ENCODE measurements at places on chromosomes 7 and 10.

GRCh38 chr10:18209241-18209640, 69.0 kb downstream of the CACNB2 start:
- DNase-seq = no peak

DNA sequence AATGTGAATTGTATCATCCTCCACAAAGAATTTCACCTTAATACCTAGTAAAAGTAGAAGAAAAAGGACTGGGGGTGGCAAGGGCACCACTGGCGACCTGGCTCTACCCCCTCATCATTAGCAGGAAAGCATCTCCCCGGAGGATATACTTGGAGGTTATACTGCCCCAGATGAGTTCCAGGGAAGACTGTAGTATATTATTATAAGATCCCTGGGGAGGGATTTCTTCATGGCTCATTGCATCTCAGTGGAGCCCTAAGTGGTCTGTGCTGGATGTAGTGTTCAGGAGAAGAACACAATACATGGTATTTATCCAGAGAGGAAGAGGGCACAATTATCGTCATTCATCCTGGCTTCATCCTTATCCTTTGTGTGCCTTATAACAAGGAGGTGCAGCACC, 14.2 kb upstream of the DYNC1I1 start:
- DNase-seq = no peak

DNA sequence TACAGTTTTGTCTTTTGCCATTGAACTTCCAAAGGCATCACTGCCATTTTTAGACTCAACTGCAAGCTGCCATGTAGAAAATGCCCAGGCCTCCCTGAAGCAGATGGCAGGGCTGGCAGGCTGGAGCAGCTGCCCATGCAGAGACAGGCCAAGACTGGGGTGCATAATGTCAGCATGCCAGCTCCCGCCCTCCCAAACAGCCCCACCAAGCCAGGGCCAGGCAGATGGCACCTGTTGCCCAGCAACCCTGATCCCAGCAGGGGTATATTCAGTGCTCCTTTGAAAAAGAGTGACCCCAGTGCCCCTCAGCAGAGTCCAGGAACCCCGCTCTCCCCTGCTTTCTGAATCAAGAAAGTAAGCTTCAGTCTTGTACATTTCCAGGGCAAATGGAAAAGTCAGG, 32.6 kb downstream of the VSTM4 start:
- DNase-seq = no peak

GRCh38 chr10:57983281-57983791, 284.4 kb downstream of the IPMK start:
- DNase-seq = no peak

- no peak for DNase-seq
Measured at GRCh38 chr10:87744606-87745005, 73.4 kb downstream of the ATAD1 start.

GRCh38 chr7:46744957-46745706, 824.1 kb upstream of the IGFBP3 start:
- no peak for DNase-seq

GRCh38 chr7:137258552-137258951, 85.0 kb downstream of the PTN start:
- no peak for DNase-seq

DNA sequence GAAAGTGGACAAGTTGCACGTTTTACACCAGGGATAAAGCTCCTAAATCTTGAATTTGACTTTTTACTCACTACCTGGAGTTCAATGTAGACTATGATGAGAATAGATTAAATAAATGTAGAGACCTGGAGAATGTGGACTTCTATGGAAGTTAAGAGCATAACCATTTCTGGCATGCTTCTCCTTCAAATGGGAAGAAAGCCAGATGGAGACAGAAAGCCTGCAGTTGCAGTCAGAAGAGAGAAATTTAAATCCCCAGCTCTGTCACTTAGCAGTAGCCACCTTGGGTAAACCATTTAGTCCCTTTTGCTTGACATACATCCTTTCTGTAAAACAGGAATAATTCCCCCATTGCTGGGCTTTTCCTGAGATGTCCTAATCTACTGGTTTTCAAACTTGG, 355.3 kb upstream of the AUTS2 start:
- no peak for DNase-seq

GRCh38 chr10:106836933-106837663, 327.4 kb downstream of the SORCS1 start:
- DNase-seq = no peak

DNA sequence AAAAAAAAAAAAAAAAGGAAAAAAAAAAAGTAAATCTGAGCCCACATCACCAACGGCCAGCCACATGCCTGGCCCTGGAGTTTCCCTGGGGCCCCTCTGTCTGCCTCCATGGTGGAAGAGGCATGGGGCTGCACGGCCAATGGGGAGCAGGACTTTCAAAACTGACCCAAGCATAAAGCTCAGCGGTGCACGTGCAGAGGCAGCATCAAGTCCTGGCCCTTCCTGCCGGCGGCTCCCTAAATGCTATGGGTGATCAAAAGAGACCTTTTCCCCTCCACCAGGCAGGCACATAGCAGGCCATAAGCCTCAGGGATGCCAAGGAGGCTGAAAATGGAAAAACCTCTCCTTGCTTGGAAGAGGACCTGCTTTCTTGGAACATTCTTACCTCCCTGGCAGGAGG, 94.3 kb downstream of the OAT start:
- DNase-seq = no peak

DNA sequence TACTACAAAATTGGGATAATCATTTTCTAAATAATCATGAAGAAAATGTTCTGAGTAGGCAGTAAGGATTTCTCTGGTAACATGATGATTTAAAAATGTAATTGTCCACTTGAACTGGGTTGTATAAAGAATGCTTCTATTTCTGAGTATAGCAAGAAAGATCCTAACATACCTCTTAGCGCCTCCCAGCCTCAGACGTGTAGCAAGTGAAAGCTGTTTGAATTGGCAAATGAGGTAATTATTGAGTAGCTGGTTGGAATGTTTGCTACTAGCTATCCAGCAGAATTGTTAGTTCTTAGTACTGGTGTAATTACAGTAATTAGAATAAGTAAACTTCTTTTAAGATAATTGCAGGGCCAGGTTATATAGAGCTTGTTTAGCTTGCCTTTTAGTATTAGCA, 47.9 kb downstream of the SEPTIN7 start:
- no peak for DNase-seq

DNA sequence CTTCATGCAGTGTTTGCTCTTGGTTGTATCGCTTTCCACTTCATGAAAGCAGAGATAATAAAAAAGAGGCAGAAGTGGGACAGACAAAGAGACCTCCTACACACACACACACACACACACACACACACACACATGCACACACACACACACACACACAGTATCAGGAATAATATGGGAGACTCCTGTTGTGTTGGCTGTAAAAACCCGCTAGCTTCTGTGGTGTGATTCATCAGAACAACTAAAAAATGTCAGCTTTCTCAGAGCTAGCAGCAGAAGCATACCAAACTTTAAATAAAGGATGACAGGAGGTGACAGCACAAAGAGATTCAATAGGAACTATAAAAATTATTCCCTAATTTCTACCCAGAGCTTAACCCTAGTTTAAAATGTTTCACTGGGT, 148.2 kb upstream of the LRRTM3 start:
- no peak for DNase-seq
